ENCODE measurements at places on chromosomes 2 and 18. TPM values are rescaled to one million over a fixed set of nuclear protein-coding genes. Genes with fewer than 3 reads are reported as not detected.

VWC2L gene
- not detected for total RNA-seq

ARHGEF33 gene
- total RNA-seq = 1.4 TPM

CPLX4 gene
- total RNA-seq = not detected

LIMS2 gene
- total RNA-seq = 6.1 TPM

FAM124B gene
- not detected for total RNA-seq

NRBP1 gene
- 109 TPM for total RNA-seq

CHRNG gene
- total RNA-seq = not detected

RTN4 gene
- 265 TPM for total RNA-seq

ASB1 gene
- 46.8 TPM for total RNA-seq

SP5 gene
- total RNA-seq = 0.60 TPM

INHA gene
- total RNA-seq = 1.7 TPM

HOXD4 gene
- not detected for total RNA-seq

SIX2 gene
- total RNA-seq = 4.0 TPM

Measured in progenitor cell of endocrine pancreas (in vitro differentiated cells).